Muscle of arm (tissue), 14 donors: ENCODE measurements at places on chromosomes 7 and 10.

GRCh38 chr10:13831711-13832141 lies 245.0 kb downstream of the PRPF18 start:
- DNase-seq = no peak

DNA sequence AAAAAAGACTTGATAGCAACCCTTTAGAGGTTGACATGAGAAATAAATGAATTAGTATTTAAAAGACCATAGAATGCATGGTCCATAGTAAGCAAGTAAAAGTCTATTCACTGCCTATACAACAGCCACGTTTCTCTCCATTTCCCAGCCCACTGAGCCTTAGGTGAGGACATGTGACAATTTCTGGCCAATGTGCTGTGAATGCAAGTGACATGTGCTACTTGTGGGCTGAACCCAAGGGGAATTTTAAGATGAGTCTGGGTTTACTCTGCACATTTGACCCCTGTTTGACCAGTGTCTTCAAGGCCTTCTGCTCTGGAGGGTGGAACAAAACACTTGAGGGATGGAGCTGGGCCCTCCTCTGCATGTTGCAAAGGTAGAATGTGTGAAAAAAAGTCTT lies 384.4 kb upstream of the KLF6 start:
- DNase-seq = no peak

- no peak for DNase-seq
Observed at GRCh38 chr10:33248638-33249037, 85.8 kb downstream of the NRP1 start.

- DNase-seq = no peak
Observed at GRCh38 chr7:31665546-31665945, 21.5 kb upstream of the PPP1R17 start.

DNA sequence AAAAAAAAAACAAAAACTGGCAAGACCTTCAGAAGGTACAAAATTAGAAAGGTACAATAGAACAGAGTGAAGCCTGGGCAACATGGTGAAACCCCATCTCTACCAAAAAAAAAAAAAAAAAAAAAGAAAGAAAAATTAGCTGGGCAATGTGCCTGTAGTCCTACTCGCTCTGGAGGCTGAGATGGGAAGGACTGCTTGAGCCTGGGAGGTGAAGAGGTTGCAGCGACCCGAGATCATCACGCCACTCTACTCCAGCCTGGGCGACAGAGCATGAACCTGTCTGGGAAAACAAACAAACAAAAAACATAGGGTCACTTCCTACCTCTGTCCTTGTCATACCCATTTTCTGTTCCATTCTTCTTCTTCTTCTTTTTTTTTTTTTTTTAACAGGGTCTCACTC lies 45.6 kb upstream of the DLG5 start:
- no peak for DNase-seq

- DNase-seq = no peak
Observed at GRCh38 chr7:127682140-127682539, 30.1 kb downstream of the SND1 start.

- DNase-seq = no peak
Observed at GRCh38 chr10:19628767-19629560, 187.3 kb upstream of the PLXDC2 start.

GRCh38 chr7:155262031-155262430 lies 35.6 kb upstream of the INSIG1 start:
- DNase-seq = no peak

- no peak for DNase-seq
Observed at GRCh38 chr10:34116220-34116641, 698.9 kb downstream of the PARD3 start.

DNA sequence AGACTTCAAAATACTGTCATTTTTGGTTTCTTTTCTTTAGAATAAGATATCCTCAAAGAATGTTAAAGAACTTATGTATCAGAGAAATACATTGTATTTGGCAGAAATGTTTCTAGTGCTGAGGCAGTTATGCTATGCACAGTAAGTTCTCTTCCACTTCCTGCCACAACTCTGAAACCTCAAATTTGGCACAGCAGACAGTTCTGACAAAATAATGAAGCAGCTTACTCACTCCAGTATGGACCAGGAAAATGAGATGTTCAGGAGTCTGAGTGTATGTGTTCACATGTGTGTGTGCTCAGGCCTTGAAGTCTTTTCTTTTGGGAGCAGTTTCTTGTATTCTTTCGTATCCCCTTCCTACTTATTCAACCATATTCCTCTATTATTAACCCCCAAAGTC lies 197.0 kb upstream of the AGK start:
- DNase-seq = no peak

- no peak for DNase-seq
Observed at GRCh38 chr7:45225948-45226335, 68.4 kb downstream of the RAMP3 start.
